ENCODE measurements at places on chromosomes 16 and 17. TPM values are rescaled to one million over a fixed set of nuclear protein-coding genes. Genes with fewer than 3 reads are reported as not detected.
A peak's percentile ranks its signal among the peaks of the same experiment; 100 is the strongest.

DNA sequence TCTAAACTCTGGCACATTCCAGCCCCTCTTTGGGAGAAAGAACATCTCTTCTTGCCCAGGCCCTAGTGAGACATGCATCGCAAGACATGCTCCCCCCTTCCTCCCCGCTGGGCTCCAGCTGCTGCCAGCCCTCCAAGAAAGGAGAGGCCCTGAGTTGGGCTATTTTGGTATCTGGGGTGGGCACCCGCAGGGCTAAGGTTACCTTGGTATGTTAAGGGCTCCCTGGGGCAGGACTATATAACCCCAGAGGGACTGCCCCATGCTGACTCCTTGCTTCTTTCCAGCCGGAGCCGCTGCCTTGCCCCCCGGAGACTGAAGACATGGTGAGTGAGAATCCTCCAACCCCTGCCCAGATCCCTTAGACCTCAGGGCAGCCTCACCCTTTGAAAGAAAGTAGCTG is at the start of gene MYL11:
Gene MYL11 (plus strand): TSS at position 265 of the 400 bp plus-strand sequence. CDS start 56 bp downstream, at position 321.
- DNase-seq = no peak

DNA sequence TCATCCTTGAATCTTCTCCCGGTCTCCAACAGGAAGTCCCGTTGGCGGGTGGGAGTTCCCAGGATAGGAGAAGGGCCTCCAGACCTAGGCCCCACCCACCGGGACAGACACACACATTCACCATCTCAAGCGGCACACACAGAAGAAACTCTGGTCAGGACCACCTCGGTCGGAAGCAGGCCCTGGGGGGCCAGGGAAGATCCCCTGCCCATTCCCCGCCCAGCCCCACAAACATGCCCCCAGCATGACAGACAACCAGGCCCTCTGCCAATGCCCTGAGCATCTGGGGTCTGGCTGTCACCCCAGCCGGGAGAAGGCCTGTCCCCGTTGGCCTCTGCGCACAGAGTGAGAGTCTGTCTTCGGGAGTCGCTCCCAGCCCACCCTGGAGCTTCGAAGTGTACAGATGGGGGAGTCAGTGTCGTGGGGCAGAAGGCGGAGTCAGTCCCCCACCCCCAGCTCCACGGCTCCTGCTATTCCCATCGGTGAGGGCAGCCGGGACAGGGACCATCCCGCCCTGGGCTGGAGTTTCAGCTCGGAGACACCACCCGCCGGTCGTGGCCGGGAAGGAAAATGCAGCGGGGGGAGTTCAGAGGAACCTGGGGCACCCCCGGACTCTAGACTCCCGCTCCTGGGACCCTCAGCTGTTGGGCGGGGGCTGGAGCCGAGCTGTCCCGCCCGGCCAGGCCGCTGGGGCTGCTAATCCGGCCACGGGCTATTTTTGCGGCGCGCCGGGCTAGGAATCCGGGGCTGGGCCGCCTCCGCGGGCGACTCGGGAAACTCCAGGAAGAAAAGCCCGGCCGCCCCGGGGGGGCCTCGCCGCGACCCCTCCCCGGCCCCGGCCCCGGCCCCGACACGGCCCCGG is 660 bp downstream of the RHBDF1 start:
- no peak for DNase-seq

GRCh38 chr16:82650804-82651203 is 24.0 kb downstream of the CDH13 start:
- DNase-seq = no peak

DNA sequence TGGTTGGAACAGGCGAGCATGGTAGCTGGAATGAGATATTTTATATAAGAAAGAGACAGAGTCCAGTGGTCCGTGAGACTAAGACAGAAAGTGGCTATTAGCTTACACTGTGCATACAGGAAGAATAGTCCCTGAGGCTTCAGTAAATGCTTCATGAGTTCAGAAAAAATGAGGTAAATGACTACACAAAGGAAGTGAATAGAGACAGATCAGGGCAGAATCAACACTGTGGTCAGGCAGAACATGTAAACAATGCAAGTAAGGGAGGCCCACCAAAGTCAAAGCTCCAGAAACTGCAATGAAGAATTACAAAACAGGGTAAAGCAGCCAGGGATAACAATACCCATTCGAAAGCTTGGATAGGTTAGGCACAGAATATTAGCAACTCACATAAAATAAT is 4.8 kb downstream of the ABCA10 start:
- DNase-seq = no peak

DNA sequence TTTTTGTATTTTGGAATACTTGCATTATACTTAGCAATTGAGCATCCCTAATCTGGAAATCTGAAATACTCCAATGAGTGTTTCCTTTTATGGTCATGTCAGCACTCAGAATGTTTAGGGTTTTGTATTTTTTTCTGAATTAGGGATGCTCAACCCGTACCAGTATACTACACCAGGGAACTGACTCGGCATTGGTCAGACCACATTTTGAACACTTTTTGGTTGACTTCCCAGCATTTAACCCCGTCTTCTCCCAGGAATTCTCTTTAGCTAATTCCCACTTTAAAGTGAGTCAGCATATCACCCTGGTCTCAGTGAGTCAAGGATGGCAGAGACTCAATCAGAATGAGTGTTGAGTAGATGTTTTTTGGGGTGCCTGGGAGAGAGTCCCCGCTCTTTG is 177.9 kb downstream of the SPECC1 start:
- DNase-seq = no peak

DNA sequence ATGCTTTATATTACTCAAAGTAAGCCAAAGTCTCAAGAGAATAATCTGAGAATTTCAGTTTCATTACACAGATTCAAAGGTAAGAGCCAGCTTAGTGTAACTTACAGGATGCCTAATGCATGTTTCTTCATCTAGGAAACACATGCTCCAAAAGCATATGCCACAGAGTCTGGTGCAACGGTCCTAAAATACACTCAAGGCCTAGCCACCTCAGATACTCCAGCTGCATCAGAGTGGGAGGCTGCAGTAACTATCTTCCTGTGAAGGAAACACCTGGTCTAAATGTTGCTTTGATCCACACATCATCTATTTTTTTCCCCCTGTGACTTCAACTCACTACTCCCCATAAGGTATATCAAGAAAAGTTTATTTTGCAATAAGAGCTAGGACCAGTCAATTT is 51.6 kb upstream of the CORO6 start:
- DNase-seq = peak; percentile 26

GRCh38 chr17:40075201-40075941 is 12.6 kb downstream of the THRA start:
- DNase-seq = peak; percentile 62

DNA sequence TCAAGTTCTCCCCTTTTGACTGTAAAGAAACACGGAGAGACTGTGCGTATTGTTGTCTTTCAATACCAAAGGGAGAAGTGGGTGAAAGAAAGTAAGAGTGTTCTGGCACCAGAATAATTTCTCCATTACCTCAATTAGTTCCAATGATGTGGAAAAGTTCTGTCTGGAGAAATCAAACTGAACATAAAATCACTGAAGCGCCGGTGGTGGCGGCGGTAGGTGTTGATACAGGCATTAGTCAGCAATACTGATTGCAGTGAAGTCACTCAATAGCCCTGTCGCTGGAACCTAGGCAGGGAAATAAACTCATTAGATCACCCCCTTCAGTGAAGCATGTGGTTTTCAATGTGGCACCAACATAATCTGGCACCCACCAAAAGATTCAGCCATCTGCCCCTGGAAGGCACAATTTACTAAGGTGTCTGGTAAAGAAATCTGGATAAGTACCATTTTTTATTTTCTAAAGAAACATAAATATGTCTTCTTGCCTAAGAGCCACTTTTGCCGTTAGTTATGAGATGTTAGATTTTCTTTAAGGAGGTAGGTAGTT is 274.2 kb upstream of the SOX9 start:
- DNase-seq = no peak

GRCh38 chr16:85583491-85584181 is 29.5 kb upstream of the GSE1 start:
- DNase-seq = no peak

- DNase-seq = no peak
Observed at GRCh38 chr16:49127103-49127502, 154.5 kb downstream of the CBLN1 start.

Gene ZP2
- not detected for total RNA-seq

Gene OR1F1
- not detected for total RNA-seq

Gene SBK1
- total RNA-seq = 60.9 TPM

Gene GAA
- 28.5 TPM for total RNA-seq

Gene C16orf96
- total RNA-seq = 0.61 TPM

Gene RAB37
- total RNA-seq = 184 TPM

Gene RASL10B
- total RNA-seq = 0.07 TPM

Gene FA2H
- total RNA-seq = not detected

Data from natural killer cell (primary cell).